T-helper 9 cell (primary cell): ENCODE measurements at places on chromosomes 6 and 20.

GRCh38 chr20:9610665-9611064, 96.3 kb downstream of the LAMP5 start:
- DNase-seq, result no peak

GRCh38 chr6:16425881-16426615, 187.7 kb downstream of the GMPR start:
- no peak for DNase-seq

DNA sequence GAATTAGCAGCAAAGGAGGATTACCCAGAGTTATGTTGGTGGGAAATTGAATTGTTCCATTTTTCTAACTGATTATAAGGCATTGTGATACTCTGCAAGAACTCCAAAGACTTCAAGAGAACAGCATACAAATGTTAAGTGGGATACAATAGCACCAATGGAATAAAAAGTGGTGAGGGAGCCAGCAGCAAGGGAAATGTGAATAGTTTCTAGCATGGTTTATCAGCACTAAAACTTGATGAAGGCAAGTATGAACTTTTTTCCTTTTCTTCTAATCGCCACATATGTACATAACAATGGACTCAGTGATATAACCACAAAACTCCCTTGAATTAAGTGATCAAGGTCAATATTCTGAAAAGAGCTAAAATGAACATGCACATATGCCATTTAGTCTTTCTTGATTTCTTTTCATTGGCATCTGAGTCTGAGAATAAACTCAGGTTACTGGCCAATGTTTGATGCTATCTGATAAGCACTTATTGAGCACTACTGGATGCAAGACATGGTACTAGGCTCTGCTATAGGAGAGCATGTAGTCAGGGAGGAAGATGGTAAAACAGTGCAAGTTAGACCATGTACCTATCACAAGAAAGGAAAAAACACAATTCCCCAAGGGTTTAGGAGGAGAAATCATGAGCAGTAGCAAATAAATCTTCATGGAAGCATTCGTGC, 36.6 kb upstream of the NOX3 start:
- no peak for DNase-seq

- DNase-seq, result no peak
Observed at GRCh38 chr6:74167511-74167910, 471.5 kb downstream of the CD109 start.

GRCh38 chr6:153096792-153097191, 34.3 kb downstream of the RGS17 start:
- no peak for DNase-seq

GRCh38 chr20:36847009-36847709, 28.8 kb upstream of the TLDC2 start:
- no peak for DNase-seq

GRCh38 chr6:38016824-38017223, 197.3 kb downstream of the ZFAND3 start:
- DNase-seq, result no peak
